Endothelial cell of umbilical vein (primary cell): ENCODE measurements at places on chromosomes 2 and 18. TPM values are rescaled to one million over a fixed set of nuclear protein-coding genes. Genes with fewer than 3 reads are reported as not detected.

Gene LRATD1
- not detected in 2 replicates for total RNA-seq

Gene EGR4
- total RNA-seq: not detected in 2 replicates

Gene SULT1C4
- total RNA-seq: 28.2 and 29.3 TPM in 2 replicates

Gene SERPINB11
- not detected in 2 replicates for total RNA-seq

Gene RASGRP3
- total RNA-seq: 39.6 and 42.1 TPM in 2 replicates

Gene RIT2
- total RNA-seq: not detected in 2 replicates

Gene ERLEC1
- total RNA-seq: 37.6 TPM in 2 replicates

Gene NEU2
- not detected in 2 replicates for total RNA-seq

Gene AKAIN1
- total RNA-seq: not detected in 2 replicates

Gene STAMBP
- 19.8 and 21.3 TPM in 2 replicates for total RNA-seq

Gene KIAA2012
- total RNA-seq: not detected in 2 replicates

Gene CROCC2
- total RNA-seq: not detected in 2 replicates

Gene ADD2
- total RNA-seq: not detected in 2 replicates

Gene SLC19A3
- total RNA-seq: not detected in 2 replicates

Gene FNDC4
- total RNA-seq: 15.5 and 20.0 TPM in 2 replicates

Gene FOXD4L1
- 0.18 TPM in 1 of 2 replicates, not detected in the other for total RNA-seq

Gene ACADL
- not detected in 2 replicates for total RNA-seq

Gene CNDP1
- total RNA-seq: not detected in 2 replicates

Gene MGAT4A
- 42.2 and 47.6 TPM in 2 replicates for total RNA-seq

Gene POLR1A
- 40.7 and 46.0 TPM in 2 replicates for total RNA-seq

Gene EIF4E2
- 96.5 and 96.9 TPM in 2 replicates for total RNA-seq

Gene NEB
- 1.8 and 3.6 TPM in 2 replicates for total RNA-seq

Gene TGFBRAP1
- 34.9 and 37.6 TPM in 2 replicates for total RNA-seq

Gene ATRAID
- total RNA-seq: 84.3 and 86.6 TPM in 2 replicates

Gene GKN2
- total RNA-seq: not detected in 2 replicates

Gene CCDC150
- total RNA-seq: 18.1 and 19.9 TPM in 2 replicates

Gene EVA1A
- total RNA-seq: 59.7 and 66.5 TPM in 2 replicates

Gene CYP27A1
- total RNA-seq: 12.6 and 15.1 TPM in 2 replicates

Gene CTLA4
- not detected in 2 replicates for total RNA-seq

Gene ITGB6
- total RNA-seq: not detected in 2 replicates

Gene ADRA2B
- total RNA-seq: not detected in 2 replicates
